ENCODE measurements at places on chromosomes 3 and 15. TPM values are rescaled to one million over a fixed set of nuclear protein-coding genes. Genes with fewer than 3 reads are reported as not detected.

AHSG gene
- total RNA-seq: not detected

ADPRH gene
- 7.6 TPM for total RNA-seq

FAM43A gene
- 44.5 TPM for total RNA-seq

RETNLB gene
- not detected for total RNA-seq

GP9 gene
- not detected for total RNA-seq

COPG1 gene
- total RNA-seq: 72.6 TPM

ADAMTS17 gene
- total RNA-seq: 4.2 TPM

PLCD1 gene
- 48.3 TPM for total RNA-seq

MKRN2OS gene
- total RNA-seq: not detected

GOLGA8J gene
- 0.60 TPM for total RNA-seq

SLC25A38 gene
- 21.9 TPM for total RNA-seq

DNA sequence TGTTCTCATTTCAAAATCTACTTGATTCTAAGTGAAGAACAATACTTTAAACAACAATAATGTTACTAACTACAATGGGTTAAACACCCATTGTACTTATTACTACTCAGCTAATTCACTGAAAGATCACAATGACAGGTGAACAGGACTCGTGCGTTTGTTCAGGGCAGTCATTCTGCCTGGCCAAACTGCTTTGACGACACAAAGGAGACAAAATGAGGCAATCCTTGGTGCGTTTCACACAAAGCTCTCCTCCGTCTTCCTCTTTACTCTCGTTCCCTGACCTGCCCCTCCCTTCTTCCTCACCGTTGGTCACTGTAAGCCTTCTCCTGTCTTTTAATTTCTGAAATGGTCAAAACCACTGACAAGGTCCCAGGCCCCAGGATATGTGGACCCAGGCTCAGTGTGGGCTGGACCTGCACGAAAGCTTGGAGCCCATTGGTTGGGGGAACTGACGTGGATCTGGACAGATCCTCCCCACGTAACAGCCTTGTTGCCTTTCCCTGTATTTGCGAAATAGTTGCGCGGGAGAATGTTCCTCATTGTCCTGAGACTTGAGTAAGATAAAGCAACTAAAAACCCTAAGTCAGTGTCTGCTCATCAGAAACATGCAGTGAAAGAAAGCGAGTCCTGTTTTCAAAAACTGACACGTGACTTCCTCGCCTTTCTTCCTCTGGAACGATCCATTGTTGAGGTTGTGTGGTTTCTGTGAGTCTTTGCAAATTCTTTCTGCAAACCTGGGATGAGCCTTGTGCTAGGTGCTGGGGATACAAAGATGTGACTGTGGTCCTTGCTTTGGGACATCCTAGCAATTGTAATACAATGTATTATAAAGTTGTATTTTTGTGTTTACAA is 147.1 kb upstream of the RGMA start:
- peak; percentile 65 for DNase-seq

DNA sequence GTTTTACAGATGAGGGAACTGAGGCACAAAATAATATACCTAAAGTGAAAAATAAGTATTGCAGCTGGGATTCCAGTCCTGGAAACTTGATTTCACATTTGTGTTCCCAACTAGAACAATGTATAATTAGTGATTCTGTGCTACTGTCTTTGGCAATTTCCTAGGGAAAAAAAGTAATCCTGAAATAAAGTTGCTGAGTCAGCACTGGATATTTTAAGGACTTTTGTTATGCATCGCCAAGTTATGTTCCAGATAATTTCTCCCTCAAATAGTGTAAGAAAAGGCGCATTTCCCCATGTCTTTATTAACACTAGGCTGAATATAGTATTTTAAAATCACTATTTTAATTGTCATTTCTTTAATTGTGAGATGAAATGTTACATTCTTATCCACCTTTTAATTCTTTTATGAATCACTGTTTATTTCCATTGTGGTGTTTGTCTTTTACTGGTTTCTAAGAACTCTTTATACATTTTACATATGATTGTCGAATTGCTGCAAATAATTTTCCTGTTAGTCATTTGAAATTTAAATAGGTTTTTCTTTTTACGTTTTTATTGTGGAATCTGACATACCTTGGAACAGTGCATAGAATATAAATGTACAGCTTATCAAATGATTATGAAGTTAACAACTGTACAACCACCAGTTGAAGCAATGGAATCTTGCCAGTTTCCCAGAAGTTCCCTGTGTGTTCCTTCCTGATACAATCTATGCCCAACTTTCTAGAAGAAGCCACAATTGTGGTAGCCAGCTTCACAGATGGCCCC is 56.6 kb downstream of the SH3GL3 start:
- no peak for DNase-seq

GRCh38 chr3:139917226-139917785 is 17.7 kb upstream of the CLSTN2 start:
- DNase-seq: no peak

DNA sequence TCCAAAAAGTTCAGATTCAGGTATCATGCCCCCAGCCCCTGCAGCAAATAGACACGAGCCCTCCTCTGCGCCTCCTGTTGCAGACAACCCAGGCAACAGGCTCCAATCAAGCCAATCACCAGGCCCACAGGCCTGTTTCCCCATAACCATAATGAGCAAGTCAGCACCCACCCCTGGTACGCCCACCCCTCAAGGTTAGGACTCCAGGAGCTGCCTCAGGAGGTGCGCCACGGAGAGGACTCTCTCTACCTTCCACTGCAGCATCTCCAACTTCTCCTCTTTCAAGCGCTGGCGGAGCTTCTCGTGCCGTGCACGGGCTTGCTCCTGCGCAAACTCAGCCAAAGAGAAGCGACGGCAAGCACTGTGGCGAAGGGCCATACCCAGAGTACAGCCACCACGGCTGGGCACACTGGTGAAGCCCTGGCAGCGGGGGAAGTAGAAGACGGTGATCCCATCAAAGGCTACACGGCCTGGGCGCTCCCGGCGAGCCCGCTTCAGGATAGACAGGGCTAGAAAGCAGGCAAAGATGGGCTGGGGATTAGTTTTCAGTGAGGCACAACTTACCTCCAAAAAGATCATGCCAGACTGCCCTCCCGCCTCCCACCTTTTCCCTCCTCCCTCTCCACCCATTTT is 8.5 kb downstream of the CSRNP1 start:
- DNase-seq: no peak

DNA sequence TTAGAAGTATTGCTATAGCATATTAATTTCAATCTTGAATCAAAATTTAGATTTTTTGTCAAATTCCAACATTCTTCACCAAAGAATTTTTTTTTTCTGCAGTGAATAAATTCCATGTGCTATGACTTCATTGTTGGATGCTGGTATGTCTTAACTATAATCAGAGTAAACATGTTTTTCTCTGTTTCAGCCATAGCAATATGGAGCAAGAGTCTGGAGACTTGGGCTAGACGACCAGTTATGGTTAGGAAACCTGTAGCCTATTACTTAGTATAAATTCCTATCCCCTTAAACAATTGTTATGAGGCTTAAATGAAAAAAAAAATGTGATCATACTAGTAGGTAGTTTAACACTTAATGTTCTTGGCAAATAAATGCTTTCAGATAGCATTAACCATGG is 431.9 kb upstream of the FRG2C start:
- no peak for DNase-seq

- DNase-seq: no peak
Observed at GRCh38 chr3:148246291-148246923, 451.3 kb upstream of the AGTR1 start.

- DNase-seq: no peak
Observed at GRCh38 chr15:57962887-57963286, 102.6 kb downstream of the ALDH1A2 start.

- DNase-seq: no peak
Observed at GRCh38 chr15:82963471-82964341, 11.2 kb upstream of the HOMER2 start.

DNA sequence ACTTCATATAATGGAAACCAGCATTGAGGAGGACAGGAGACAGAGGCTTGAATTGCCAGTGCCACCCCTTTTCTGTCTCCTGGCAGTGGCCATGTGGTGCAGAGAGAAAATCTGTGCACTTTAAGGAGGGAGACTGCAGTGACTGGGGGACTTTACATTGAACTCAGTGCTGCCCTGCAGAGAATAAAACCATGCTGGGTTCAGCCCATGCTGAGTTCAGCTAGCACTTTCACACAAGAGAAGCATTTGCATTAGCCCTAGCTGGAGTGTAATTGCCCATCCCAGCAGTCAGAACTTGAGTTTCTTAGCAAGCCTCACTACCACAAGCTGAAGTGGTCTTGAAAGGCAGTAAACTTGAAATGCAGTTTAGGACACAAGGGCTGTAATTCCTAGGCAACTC is 677.5 kb downstream of the ZPLD1 start:
- no peak for DNase-seq

DNA sequence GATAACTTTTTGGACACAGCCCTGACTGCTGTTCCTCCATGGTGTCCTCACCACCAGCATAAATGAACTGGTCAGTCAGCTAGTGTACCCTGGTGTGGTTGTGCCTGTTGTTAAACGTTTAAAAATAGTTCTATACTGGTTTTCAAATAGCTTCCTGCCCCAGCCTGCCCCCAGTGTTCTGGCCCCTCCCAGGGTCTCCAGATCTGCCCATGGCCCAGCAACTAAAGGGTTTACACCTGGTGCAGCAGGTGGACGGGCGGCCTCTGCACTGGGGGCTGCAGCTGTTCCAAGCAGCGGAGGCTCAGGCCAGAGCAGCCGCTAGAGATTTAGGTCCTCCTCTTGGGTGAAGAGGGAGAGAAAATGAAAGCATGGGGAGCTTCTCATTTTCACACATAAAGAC is 6.1 kb upstream of the NR2E3 start:
- no peak for DNase-seq

DNA sequence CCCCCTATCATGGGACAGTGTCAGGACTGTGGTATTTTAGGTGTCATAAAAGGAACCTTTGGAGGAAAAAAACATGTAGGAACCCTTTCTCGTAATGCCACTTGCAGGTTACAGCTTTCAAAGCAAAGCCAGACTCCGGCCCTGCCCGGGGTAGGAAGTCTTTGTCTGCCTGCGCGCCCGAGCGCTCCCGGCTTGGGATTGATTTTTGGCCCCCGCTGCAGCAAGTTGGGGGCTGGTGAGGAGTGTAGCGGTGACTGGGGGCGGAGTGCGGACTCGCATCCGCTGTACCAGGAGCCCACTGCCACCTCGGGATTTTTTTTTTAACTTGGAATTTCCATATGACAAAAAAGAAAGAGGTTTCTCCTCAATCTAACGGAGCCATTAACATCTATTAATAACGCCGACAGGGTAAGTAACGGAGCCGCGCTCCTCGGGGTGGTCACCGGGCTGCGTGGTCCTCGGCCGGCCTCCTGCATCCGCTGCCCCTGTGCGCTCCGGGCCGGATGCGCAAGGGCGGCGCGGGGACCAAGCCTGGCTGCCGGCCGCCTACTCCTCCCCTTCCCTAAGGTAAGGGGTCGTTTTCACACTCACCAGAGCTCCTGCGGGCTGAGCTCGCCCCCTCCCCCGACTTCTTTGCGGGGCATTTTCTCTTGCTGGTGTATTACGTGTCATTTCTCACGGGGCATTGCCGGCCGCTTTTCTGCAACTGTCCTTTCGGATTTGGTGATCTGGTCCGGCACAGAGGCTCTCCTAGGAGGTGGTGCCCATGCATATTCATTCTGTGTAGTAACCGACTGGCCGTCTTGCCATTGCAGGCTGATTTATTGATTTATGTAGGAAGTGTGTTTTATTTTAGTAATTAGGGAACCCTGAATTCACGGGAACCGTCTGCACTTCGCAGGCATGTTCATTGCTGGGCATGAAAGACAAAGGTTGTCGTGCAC is 219.8 kb upstream of the TOPAZ1 start:
- no peak for DNase-seq

DNA sequence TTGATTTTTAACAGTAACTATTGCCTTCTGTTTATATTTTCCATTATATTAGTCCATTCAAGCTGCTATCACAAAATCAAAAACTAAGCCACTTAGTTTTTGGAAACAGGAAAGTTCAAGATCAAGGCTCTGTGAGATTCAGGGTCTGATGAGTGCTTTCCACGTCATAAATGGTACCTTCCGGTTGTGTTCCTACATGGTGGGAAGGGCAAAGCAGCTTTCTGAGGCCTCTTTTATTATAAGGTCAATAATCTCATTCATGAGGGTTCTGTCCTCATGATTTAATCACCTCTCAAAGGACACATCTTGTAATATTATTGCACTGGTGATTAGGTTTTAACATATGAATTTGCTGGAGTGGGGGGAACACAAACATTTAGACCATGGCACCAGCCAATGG is 152.0 kb downstream of the VGLL3 start:
- no peak for DNase-seq

GRCh38 chr3:130759692-130760338 is 13.2 kb upstream of the PIK3R4 start:
- no peak for DNase-seq

GRCh38 chr3:6771171-6771570 is 89.7 kb upstream of the GRM7 start:
- DNase-seq: no peak

DNA sequence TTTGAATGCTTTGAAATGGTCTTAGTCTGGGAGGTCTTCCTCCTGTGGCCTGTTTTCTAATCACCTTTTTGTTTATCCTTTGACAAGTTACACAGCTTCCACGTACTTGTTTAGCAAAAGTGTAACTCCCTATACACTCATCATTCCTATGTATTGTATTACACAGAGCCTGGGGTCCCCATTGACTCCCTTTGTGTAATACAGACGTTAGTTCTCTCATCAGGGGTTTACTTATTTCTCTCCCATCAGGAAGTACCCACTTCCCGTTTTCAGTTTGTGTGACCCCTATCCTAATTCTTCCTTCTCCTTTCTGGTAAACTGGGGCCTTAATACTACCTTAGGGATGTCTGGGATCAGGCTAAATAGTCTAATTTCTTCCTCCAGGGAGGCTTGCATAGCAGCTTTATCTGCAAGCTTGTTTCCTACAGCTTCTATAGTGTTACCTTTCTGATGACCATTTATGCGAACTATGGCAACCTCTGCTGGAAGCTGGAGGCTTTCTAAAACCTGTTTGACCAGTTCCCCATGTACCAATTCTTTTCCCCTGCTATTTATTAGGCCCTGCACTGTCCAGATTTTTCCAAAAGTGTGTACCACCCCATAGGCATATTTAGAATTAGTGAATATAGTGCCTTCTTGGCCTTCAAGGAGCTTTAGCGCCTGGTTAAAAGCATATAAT is 22.4 kb downstream of the ARL8B start:
- no peak for DNase-seq

DNA sequence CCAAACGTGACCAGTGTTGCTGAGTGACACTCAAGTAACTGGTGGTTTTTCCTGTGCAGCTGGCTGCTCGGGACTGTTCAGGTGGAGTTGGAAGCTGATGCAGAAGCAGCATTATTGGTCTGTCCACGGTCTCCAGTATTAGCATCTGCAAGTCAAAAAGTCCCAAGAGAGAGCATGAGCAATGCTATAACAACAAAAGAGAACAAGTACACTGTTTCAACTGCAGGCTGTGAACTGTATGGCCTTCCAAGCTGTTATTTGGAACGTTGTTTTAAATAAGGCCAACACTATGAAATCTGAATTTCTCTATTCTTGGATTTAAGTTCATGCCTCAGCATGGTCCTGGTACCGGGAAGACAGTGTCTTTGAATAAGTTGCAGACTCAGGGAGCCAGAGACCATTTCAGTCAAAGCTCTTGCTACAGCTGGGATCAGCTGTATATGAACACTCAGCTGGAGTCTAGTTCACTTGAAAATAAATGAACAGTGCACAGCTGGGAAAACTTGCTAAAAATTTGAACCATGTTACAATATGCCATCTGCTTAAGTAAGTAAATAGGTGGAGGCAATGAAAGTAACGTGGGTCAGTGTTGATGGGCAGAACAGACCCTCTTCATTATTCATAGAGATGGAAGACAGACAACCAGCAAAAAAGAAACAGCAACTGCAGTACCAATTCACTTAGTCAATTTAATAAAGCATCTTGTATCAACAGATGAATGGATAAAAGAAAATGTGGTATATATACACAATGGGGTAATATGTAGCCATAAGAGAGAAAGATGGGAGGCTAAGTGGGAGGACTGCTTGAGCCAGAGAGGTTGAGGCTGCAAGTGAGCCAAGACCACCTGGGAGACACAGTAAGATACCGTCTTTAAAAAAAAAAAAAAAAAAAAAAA is 45.1 kb downstream of the NR1I2 start:
- DNase-seq: no peak
